ENCODE measurements at places on chromosomes 2 and 18.

DNA sequence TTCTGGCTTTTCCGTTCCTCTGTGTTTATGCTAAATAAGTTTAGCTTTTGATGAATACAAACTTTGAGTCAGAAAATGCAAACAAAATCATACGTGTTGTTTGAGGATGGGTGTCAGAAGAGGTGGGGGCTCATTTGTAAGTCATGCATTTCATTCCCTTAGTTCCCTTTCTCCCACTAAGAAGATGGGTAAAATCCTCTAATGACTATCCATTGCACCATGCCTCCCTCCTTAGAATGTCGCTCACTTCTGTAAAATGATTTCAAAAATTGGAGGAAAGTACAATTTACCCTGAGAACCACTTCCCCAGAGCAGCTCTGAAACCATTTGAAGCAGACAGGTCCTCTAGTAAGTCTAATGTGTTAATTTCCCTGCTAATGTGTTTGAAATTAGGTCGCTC, 629.6 kb upstream of the VRK2 start:
- no peak for DNase-seq

GRCh38 chr2:237867465-237867864, 8.0 kb downstream of the RAMP1 start:
- DNase-seq: no peak

DNA sequence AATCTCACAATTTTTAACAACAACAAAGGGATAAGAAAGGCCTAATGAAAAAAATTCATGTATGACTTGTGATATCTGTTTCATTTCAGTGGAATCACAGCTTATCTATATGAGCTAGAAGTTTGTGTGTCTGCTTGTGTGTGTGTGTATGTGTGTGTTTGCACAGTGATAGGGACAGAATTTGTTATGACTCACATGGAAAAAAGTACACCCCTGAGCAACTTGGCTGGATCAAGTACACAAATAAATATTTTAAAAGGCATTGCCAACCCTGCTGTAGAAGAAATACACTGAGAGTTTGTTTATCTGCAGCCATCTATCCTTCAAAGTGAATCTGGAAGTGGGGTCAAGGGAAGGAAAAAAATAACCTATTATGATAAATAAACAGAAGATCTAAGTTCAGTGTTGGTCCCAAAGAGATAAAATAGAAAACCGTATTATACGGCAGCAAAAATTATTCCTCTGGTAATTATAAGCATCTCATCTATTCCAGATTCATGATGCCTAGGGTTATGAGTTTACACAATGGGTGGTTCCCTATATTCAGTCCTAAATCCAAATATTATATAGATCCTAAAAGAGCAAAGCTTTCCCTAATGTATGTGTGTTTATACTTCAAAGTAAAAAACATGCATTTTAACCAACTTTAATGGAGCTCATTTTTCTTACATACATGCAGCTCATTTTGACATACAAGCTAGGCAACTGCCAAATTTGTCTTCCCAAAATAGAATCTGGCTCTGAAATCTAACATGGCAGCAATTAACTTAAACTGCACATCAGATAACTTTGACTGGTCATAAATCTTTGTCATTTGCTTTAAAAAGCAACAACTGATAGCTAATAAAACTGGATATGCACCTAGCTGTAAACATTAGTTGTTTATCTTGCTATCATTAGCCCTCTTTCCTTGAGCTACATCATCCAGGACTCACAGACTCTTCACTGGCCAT, 420.6 kb downstream of the IRS1 start:
- DNase-seq: no peak

GRCh38 chr2:43107679-43108078, 118.7 kb downstream of the ZFP36L2 start:
- no peak for DNase-seq

DNA sequence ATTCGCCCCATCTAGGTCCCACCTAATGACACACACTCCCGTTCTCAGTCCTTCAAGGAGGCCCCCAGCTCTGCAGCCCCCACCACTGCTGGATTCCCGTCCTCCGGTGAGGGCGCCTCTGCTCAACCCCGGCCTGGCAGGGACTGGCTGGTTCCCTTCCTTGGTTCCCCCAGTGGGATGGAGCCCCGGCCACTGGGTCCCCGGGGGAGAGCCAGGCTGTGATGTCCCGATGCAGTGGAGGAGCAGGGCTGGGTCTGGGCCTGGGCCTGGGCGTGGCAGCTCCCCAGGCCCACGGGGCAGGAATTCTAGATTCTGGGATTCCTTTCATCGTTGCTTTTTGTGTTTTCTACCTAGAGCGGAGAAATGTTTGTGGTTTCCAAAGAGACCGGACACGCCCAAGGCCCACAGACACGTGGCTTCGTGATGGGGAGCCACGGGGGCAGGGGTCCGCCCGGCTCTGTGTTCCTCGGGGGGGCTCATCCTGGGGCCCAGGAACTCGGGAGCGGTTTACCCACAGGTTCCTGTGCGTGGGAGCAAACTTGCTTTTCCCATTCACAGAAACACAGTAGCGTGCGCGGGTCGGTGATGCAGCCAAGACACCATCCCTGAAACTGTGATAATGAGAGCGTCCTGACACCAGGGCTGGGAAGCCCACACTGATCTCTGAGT, 67.0 kb downstream of the SLC66A2 start:
- no peak for DNase-seq

- no peak for DNase-seq
Measured at GRCh38 chr18:24561369-24561965, 101.0 kb downstream of the HRH4 start.

- no peak for DNase-seq
Measured at GRCh38 chr18:48170651-48171050, 238.5 kb downstream of the ZBTB7C start.

GRCh38 chr2:236210536-236210935, 42.4 kb upstream of the GBX2 start:
- DNase-seq: no peak

GRCh38 chr2:43092520-43093179, 133.8 kb downstream of the ZFP36L2 start:
- DNase-seq: no peak

- no peak for DNase-seq
Measured at GRCh38 chr18:36931106-36931505, 102.2 kb downstream of the KIAA1328 start.

- no peak for DNase-seq
Measured at GRCh38 chr2:136058262-136058661, 59.7 kb downstream of the CXCR4 start.

DNA sequence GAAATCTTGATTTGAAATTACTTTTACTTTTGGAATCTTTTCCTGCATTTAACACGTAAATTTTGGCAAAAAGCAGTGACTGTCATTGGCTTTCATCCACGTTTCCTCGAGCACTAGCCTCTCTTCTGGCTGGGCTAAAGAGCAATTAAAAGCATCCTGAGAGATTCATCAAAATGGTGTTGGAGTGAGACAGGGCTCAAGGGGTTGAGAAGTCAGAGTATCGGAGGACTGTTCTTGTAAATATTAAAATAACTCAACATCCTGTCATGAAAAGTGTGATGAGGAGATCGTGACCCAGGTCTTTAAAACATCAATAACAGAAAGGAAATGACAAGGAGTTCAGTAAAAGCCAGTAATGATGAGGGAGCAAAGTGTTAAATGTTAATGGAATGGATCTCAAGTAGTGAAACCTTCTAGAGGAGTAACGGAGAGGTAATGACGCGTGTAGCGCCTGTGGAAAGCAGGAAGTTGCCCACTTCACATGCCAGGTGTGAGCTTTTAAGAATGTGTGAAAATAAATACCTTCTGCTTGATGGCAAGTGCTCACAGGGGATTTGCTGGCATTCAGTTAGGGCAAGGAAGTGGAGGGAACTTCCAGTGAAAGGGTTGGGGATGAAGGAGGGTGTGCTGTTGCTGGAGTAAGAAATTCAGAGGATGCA, 754.4 kb downstream of the ADCYAP1 start:
- DNase-seq: no peak

GRCh38 chr2:144339048-144339447, 180.9 kb downstream of the ZEB2 start:
- DNase-seq: no peak

DNA sequence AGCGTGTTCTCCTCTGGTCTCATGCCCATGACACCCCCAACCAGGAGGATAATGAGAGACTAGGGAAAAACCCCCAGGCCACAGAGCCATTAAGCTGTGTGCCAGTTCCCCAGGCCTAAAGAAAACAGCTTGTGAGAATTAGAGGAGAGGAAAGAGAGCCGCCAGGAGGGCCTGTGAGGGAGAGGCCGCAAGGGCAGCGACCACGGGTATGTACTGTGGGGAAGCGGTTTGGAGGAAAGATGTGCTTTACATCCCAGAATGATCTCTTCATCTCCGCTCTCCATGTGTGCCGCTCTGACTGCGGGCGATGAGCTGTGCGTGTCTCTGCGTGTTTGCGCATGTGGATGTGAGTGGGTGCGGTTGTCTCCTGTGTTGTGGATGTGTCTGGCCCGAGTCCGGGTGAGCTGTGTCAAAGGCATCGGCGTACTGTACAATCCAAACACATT, 82.9 kb downstream of the DYSF start:
- DNase-seq: no peak

GRCh38 chr2:141523199-141523598, 607.6 kb downstream of the LRP1B start:
- DNase-seq: no peak

DNA sequence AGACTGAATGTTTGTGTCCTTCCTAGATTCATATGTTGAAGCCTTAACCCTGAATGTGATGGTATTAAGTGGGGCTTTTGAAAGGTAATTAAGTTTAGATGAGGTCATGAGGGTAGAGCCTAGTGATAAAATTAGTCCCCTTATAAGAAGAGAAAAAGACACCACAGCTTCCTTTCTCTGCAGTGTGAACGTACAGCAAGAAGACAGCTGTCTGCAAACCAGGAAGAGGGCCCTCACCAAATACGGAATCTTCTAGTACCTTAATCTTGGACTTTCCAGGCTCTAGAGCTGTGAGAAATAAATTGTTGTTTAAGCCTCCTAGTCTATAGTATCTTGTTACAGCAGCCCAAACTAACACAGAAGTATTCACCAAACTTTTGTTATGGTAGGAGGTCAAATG, 57.1 kb upstream of the CYTIP start:
- DNase-seq: no peak

GRCh38 chr2:101976891-101977290, 14.9 kb upstream of the IL1R2 start:
- no peak for DNase-seq

DNA sequence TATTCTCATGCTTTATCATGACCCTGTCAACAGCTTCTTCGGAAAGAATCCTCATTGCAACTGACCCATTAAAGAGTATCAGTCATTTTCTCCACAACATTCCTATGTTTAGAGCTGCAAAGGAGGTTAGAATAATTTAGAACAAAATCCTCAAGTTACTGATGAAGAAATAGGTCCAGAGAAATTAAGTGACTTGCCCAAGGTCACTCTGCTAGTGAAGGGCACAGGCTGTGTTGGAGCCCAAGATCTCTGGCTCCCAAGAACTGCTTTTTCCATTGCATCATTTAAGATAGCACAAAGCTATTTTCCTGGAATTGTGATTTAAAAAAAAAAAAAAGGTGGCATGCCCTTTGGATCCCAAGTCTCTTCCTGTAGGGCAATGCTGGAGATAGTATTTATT, 9.6 kb downstream of the IRS1 start:
- DNase-seq: no peak

- no peak for DNase-seq
Measured at GRCh38 chr2:216700781-216701180, 5.4 kb upstream of the IGFBP5 start.

- DNase-seq: no peak
Measured at GRCh38 chr18:49907346-49907929, 94.1 kb upstream of the ACAA2 start.

GRCh38 chr2:48933828-48934497, 178.4 kb upstream of the LHCGR start:
- DNase-seq: no peak

- no peak for DNase-seq
Measured at GRCh38 chr2:141911485-141912066, 219.2 kb downstream of the LRP1B start.

- no peak for DNase-seq
Measured at GRCh38 chr2:237858294-237859081, 935 bp upstream of the RAMP1 start.

- no peak for DNase-seq
Measured at GRCh38 chr2:117137371-117137770, 677.1 kb upstream of the DDX18 start.

DNA sequence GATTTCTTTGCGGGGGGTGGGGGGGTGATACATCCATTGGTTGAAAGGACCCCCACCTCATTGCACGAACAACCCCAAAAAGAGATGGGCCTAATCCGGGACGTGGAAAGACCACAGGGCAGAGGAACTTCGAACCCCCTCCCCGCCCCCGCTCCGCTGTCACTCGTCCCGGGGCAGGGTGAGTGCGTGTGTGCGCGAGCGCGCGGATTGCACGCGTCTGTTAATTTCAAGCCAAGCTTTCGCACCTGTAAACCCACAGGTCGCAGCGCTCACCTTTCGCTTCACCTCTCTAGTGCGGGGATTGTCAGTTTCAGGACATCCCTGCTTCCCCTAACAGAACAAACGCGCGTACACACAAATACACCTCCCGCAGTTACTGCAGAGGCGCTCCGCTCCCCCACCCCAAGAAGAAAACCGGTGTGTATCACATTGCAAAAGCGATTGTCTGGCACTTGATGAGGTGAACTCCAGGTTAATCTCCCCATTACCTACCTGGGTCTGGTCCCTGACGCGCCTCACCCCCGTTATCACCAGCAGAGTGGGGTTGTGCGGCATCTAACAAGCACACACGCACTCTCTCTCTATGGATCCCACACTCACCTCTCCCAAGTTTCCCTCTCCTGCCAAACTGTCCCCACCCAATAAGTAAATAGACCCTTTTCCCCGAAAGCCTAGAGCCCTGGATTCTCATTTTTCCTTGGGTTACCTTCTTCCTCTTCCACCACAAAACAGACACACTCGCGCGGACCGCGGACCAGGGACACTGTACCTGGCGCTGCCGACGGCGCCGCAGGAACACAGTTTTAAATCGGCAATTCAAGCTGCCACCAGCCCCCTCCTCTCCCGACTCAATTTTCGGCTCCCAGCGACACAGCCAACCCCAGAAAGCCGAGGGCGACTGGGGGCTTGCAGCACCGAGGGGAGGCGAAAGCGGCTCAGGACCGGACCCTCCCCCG, 1.0 kb downstream of the CYP26B1 start:
- DNase-seq: no peak

GRCh38 chr2:121408641-121409040, 122.0 kb upstream of the RNU4ATAC start:
- DNase-seq: no peak

- DNase-seq: no peak
Measured at GRCh38 chr18:36672437-36673344, 156.1 kb downstream of the TPGS2 start.

- no peak for DNase-seq
Measured at GRCh38 chr2:162473-163382, 101.1 kb downstream of the SH3YL1 start.

DNA sequence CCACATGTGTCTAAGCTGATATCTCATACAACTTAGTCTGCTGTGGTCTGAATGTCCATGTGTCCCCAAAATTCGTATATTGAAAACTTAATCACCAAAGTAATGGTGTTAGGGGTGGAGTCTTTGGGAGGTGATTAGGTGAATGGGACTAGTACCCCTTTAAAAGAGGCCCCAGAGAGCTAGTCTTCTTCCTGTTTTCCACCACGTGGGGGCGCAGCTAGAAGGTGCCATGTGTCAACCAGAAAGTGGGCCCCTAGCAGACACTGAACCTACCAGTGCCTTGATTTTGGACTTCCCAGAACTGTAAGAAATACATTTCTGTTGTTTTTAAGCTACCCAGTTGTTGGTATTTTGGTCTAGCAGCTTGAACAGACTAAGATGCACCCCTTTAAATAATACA, 86.6 kb downstream of the ASB1 start:
- DNase-seq: no peak

- peak; percentile 35 for DNase-seq
Measured at GRCh38 chr2:100893392-100894104, 73.6 kb downstream of the NPAS2 start.

GRCh38 chr2:104938231-104938941, 84.5 kb downstream of the POU3F3 start:
- no peak for DNase-seq

Measured in T1000 (cell line).